Activated CD4-positive, alpha-beta T cell treated with anti-CD3 and anti-CD28 coated beads for 1 hour (primary cell): ENCODE measurements at places on chromosomes 2 and 18.

DNA sequence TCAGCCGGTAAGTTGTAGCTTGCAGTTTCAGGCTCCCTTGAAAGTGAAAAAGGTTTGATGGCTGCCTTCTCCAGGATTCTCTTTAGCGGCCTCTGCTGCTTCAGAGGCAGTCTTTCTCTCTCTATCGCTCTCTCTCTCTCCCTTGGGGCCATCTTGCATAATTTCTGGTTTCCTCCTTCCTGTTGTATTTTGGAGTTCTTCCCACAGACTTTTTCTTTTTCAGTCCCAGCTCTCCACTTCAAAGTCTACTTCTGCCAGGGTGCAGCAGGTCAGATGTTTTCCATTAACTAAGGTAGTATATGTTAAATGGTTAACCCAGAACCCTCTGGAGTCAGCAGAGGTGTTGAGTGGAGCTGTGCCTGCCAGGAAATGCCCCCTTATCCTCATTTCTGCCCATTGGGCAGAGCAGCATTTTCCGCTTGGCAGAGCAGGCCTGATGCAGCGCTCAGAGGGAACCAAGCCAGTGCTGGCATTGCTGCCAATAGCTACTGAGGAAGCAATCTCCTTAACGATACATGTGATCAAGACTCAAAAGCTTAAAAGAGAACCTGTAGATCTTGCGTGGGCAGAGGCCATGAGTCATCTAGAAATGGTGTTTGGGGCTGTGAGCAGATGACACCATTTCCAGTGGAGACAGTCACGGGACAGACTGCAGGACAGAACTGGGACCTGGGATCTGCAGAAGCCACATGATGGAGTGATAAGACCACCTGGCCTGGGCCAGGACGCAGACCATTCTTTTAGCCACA is 20.8 kb downstream of the DBI start:
- no peak for DNase-seq

- no peak for DNase-seq
Observed at GRCh38 chr18:53033128-53033527, 693.1 kb downstream of the DCC start.

DNA sequence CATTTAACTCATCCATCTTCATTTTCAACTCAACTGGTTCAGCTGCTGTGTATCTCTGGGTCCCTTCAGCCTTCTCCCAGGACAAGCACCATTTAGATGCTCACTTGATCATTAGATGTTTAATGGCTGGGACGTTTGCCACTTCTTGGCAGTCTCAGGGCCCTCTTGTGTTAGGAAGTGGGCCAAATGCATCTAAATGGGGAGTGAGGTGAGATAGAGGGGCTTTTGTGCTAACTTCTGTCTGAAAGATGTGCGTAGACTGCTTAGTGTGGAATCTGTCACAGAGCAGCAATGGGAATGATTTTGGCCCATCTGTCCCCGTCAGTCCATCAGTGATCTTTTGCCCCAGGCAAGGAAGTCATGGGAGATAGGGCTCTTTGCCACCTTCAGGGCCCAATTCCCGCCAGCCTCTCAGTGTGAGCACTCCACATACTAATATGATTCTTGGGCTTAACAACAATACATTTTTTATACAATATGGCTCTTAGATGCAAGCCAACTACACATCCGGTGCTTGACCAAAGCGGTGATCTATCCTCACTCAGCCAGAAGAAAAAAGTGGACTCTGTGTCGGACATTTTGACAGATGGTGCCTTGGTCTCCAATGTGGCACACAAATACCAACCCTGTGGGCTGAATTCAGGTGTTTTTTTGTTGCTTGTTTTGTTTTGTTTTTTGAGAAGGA is 95.7 kb upstream of the EPC2 start:
- no peak for DNase-seq

DNA sequence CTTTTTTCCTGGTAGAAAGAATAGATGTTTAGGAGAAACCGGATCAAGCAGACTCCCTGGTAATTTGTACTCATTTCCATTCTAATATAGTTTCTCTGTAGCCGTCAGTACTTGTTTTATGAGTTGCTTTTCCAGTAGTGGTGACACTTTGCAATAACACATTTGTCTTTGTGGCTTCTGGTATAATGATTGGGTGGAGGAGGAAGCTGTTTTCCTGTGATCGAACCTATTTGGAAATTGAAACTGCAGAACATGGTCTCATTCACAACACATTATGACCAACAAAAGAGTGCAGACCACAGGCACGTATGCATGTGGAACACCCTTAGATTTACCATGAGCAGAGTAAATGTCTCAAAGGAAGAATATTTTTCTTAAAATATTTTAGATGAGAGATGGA is 7.6 kb upstream of the SERPINB12 start:
- DNase-seq = no peak
